ENCODE measurements at places on chromosomes 13 and 19. TPM values are rescaled to one million over a fixed set of nuclear protein-coding genes. Genes with fewer than 3 reads are reported as not detected.
A peak's percentile ranks its signal among the peaks of the same experiment; 100 is the strongest.

The LRP3 gene
- total RNA-seq, result 5.4 TPM

The DPF1 gene
- total RNA-seq, result 6.0 TPM

DNA sequence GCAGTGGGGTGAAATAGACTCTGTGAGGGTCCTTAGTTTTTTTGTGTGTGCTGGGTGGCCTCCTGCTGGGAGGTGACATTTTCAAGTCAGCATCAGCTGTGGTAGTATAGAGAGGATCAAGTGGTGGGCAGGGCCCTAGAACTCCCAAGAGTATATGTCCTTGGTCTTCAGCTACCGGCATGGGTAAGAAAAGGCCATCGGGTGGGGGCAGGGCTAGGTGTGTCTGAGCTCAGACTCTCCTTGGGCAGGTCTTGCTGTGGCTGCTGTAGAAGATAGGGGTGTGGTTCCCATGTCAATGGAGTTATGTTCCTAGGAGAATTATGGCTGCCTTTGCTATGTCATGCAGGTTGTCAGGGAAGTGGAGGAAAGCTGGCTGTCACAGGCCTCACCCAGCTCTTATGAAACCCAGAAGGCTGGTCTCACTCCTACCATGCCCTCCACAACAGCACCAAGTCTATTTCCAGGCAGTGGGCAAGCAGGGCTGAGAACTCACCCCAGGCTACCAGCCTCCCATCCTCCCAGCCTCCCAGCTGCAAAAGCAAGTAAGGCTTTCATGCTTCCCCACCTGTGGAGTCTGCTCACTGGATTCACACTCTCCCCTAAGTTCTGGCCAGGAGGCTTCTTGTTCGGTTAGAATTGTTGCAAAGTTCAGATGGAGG, 130.6 kb upstream of the SOX1 start:
- no peak for DNase-seq

- DNase-seq, result no peak
These were observed 23.2 kb upstream of the CRTC1 start for GRCh38 chr19:18660051-18660910.

DNA sequence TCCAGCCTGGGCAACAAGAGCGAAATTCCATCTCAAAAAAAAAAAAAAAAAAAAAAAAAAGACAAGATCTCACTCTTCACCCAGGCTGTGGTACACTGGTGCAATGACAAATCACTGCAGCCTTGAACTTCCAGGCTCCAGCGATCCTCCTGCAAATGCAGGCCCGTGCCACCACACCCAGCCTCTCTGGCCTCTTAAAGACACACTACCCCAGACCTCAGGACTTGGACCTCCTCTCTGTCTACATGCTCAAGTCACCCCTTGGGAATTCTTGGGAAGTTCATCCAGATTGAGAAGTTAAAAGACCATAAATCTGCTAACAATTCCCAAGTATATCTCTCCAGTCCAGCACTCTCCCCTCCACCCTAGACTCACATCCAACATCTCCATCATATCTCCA, 10.6 kb upstream of the HIPK4 start:
- DNase-seq, result no peak

- peak; percentile 57 for DNase-seq
These were observed 47.7 kb upstream of the UQCRFS1 start for GRCh38 chr19:29260477-29261317.

DNA sequence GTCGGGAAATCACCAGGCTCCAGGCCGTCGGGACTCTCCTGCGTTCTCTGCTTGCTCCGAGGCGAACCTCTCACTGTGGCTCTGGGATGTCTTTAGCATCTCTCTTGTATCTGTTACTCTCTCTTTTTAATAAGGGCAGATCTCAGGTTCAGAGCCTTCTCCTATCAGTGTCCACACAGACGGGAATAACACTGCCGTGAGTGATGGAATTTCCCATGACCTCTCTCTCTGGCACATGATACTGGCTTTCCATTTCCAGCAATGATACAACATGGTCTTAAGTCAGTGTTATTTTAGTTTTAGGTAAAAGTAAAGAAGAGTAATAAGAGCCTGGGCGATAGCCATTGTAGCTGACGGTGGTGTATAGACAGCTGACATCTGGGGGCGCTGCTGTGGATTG, 9.3 kb downstream of the ZNF444 start:
- DNase-seq, result no peak

DNA sequence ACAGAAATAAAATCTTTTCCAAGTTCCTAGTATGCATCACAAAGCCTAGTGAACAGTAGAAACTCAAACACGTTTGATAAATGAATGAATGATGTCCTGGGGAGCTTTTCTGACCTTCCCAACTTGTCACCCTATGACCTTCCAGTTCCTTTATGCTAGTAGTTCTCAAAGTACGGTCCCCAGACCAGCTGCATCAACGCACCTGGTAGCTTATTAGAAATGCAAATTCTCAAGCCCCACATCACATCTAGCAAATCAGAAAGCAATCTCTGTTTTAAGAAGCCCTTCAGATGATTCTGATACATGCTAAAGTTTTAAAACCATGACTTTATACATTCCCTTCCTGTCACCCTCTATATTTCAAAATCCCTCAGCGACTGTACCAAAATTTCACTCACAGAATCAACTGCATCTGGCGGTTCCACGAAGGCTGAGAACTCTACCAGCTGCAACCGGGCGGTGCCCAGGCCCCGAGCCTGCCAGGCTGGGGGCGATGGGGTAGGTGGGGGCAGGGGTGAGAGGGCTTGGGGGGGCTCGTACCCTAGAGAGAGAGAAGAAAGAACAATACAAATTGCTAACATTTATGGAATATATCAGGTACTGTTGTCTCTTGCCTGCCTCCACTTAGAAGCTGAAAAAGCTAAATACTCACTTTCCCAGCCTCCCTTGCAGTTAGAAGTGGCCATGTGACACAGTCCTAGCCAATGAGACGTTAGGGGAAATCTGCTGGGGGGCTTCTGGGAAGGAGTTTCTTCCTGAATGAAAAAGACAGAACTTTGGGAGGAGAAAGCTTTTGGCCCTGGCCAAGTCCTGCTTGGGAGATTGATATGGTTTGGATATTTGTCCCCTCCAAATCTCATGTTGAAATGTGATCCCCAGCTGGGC, 13.3 kb downstream of the CD37 start:
- no peak for DNase-seq

GRCh38 chr13:43883631-43884030, 3.9 kb downstream of the LACC1 start:
- no peak for DNase-seq

Data from endothelial cell (in vitro differentiated cells).